ENCODE measurements at places on chromosomes 2 and 18.

- DNase-seq = no peak
Measured at GRCh38 chr2:227389661-227390060, 1.9 kb upstream of the SCYGR1 start.

- DNase-seq = no peak
Measured at GRCh38 chr18:52682260-52682659, 342.3 kb downstream of the DCC start.

DNA sequence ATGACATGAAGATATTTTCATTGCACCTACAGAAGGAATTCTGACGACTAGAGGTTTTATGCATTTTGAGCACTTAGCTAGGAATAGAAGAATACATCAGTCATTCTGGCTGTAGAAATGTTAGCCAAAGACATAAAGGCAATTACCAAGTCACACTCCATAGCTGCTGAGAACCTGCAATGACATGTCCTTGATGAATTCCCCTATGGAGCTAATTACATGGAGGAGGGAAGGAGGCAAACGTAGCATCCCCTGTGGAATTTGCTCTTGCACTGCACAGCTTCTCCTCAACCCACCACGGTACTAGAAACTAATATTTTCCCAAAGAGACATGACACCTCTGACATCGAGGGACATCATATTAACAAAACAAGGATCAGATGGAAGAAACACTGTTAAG is 174.0 kb upstream of the SESTD1 start:
- DNase-seq = no peak

- DNase-seq = no peak
Measured at GRCh38 chr2:195674491-195675221, 17.6 kb downstream of the SLC39A10 start.

DNA sequence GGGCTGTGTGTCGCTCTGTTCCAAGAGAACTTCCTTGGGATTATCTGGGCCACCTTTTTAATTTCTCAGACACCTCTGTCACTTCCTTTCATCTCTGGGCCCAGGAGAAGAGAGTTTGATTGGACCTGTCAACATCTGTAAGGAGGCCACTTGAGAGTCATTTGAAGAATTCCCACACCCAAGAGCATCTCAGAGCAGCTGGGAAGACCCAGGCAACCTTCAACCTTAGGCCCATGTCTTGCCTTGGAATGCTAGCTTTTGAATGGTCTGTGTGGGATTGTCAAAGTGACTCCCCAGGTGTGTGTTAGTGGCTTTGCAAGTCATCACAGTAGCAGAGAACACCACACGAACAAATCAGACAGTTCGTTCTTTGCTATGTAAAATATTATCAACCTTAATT is 280.3 kb downstream of the CYRIA start:
- DNase-seq = no peak

GRCh38 chr2:158835431-158835830 is 40.3 kb downstream of the DAPL1 start:
- DNase-seq = no peak

DNA sequence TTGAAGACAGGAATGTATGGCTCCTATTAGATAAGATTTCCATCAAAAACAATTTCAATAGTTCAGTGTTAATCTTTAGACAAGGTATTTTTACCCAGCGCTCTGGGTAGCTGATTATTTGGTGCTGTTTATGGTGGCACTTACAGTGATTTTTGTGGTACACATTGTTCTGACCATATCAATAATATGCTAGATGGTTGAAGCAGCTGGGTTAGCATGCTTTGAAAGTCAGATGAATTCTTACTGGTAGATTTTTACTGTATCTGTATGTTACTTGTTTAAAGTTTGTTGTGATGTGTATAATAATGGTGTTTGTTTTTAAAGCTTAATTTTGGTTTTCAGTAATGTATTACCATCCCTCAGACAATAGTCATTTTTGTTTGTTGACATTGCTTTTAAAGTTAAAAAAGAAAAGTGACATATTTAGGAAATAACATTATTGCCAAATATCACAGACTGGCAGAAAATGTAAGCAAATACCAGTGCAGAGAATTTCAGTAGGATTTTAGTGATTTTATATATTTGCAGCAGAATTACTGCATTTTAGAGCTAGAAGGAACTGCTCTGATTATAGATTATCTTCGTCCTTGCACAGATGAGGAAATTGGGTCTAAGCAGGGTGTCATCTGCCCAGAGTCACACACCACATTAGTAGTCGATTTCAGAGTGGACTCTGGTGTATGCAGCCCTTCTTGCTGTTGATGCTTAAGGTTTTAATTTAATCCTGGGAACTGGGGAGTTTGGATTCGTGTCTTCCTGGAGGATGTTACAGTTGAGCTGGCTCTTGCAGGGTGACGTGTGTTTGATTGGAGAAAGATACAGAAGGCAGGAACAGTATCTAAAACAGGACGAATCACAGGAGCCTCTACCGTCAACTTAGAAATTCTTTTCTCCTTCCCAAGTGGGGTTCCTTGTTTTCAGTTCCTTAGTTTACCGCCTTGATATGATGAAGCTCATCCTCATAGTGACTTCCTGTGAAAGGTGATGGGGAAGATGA is 6.6 kb downstream of the SOCS6 start:
- DNase-seq = no peak

DNA sequence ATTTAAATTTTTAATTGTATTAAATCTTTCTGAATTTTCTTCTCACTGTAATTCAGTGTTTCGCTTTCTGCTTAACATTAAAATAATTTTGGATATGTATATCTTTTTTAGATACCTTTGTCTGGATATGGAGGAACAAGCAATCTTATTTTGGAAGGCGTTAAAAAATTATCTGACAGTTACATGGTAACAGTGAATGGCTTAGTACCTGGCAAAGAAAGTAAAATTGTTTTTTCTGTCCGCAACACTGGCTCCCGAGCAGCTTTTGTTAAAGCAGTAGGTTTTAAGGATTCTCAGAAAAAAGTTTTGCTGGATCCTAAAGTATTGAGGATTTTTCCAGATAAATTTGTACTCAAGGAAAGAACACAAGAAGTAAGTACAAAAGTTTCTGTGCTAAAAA is 95.7 kb downstream of the CEP192 start:
- no peak for DNase-seq

All from kidney epithelial cell (primary cell).